Activated T-helper 1 cell treated with anti-CD3 and anti-CD28 coated beads, Interleukin-2, amount 50 U/mL, for 16 hours (primary cell): ENCODE measurements at places on chromosomes 6 and 20.

GRCh38 chr6:112639391-112639831 lies 292.3 kb downstream of the RFPL4B start:
- no peak for DNase-seq

DNA sequence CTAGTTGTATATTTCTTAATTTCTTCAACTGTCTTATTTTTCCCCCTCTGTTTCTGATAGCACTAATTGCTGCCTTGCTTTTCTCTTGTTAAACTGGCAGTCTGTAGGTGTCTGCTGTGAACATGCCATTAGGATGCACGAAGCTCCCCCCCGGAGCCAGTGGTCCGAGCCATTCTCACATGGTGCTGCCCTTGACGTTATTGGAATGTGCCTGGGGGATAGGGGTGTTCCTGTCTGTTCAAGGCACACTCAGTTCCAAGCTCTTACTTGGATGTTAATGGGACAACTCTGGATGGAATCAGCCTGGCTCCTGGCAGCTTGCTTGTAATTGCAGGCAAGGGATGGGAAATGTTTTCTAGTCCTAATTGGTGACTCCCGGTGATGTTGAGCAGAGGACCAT lies 68.4 kb downstream of the RREB1 start:
- no peak for DNase-seq

DNA sequence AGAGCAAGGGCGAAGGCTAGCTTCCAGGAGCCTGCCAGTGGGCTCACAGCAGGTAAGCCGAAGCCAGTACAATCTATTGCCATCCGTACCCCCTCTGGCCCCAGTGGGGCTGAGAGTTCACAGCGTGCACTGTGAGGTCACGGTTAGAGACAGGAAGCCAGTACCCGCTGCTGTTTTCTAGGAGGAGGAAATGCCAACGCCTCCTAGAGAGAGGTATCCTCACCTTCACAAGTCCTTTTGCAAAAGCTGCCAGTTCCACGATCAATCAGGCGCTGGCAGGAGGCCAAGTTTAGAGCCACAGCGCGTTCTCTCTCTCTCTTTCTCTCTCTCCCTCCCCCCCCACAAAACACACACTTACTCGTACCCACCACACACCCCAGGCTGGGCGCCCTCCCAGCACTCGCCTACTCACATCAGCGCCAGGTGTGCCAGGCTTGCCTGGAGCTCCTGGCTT lies 22.5 kb downstream of the COL9A1 start:
- DNase-seq: no peak

GRCh38 chr6:92701425-92702096 lies 717.8 kb downstream of the EPHA7 start:
- no peak for DNase-seq

DNA sequence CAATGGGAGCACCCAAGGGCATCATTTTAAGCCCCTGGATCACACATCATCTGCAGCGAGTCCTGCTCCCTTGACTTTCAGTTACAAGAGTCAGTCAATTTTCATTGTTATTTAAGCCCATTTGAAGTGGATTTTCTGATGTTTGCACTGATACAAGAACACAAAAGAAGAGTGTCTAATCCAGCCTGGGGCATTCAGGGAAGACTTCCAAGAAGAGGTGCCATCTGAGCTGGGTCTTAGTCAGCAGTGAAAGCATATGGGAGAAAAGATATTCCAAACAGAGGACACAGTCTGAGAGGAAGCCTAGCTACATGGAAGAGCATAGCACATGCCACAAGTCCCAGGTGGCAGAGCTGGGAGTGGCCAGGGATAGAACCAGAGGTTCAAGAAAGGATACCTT lies 10.4 kb upstream of the FOXP4 start:
- DNase-seq: no peak
